ENCODE measurements at places on chromosomes 5 and 9.

DNA sequence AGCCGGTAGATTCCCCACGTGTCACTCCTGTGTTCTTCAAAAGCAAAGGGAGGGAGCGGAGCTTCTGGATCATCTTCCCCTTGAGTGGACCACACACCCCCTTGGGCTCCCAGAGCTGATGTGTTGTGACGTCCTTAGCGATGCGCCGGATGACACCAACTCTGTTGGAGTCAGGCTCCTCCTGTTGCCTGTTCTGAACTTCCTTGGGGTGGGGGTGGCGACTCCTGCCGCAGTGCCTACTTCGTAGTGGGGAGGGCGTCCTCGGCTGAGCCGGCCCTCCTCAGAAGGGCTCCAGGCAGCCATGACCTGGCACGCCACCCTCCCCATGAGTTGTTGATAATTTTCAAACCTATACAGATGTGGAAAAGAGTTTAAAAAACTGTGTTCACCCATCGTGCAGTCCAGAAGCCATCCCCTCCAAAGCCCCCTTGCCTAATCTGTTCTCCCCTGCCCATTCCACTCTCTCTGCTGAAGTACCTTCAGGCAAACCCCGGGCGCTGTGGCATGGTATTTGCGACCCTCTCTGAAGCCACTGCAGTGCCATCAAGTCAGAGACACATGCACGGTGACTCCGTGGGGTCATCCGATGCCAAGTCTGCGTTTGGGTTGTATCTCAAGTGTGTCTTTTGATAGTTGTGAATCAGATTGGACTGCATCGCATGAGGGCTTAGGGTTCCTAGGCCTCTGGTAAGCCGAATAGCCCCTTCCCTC is 16.7 kb downstream of the EXOC3 start:
- DNase-seq, result no peak

DNA sequence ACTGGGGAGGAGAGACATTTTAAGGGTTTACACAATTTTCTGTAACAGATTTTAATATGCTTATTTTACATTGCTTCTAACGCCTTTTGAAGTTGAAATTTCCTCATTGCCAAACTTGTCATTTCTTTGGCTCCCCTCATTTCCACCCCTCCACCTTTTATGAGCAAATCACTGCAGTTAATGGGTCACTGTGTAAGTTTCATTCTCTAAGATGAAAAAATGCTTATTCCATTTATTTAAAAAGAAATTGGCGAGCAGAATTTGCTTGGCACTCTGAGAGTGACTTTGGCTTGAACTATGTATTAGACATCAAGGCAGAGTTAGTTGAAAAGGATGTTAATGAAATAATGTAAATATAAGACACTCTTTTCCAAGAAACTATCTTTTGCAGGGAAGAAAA is 66.6 kb downstream of the ITGA1 start:
- DNase-seq, result no peak

GRCh38 chr9:130347931-130348330 is 82.4 kb downstream of the HMCN2 start:
- no peak for DNase-seq

DNA sequence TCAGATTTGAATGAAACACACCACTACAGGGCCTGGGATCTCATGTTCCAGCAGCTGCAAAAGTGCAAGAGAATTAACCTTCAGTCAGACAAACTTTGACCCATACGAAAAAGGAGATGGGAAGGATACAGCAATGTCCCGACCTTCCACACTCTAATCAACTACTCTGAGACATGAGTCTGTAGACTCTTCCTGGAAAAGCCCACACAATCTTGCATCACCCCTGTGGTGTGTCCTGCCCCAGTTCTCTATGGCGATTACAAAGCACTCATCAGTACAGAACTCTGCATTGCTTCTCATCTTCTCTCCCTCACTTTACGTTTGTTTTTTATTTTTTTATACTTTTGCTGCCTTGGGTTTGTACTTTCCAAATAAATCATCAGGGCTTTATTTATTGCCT is 241.0 kb upstream of the KIF2A start:
- DNase-seq, result peak; percentile 6

DNA sequence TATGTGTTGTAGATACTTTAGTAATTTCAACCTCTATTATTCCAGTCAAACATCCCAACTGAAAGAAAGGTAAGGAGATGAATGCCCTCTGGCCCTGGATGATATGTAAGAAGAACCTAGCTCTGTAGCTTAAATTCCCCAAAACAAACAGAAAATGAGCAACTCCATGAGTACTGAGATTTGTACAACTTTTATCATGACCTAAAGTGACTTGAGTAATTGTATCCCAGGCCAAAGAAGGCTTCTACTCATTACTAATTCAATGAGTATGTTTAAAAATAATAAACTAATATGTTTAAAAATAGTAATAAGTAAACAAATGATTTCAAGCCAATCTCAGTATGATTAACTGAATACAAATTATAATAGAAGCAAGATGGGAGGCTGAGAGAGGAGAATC is 414.0 kb upstream of the ACTBL2 start:
- no peak for DNase-seq

- DNase-seq, result no peak
Observed at GRCh38 chr5:35990520-35990919, 670 bp downstream of the UGT3A1 start.

- peak; percentile 9 for DNase-seq
Observed at GRCh38 chr5:35319333-35320002, 89.2 kb upstream of the PRLR start.

DNA sequence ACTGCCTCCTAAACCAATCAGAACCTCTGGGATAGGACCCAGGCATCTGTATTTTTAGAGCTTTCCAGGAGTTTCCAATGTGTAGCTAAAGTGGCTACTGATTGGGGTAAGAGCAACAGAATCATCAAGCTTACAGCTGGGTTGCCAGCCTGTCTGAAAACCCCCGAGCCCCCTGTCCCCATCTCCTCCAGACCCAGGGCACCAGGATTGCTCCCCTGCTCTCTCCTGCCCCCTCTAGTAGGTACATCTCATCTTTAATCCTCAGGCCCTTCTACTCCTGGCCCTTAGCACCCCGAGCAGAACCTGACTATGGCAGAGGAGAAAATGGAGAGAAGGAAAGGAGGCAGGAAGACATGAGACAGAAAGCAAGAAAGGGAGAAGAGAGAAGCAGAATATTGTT is 204.9 kb downstream of the GABBR2 start:
- no peak for DNase-seq

DNA sequence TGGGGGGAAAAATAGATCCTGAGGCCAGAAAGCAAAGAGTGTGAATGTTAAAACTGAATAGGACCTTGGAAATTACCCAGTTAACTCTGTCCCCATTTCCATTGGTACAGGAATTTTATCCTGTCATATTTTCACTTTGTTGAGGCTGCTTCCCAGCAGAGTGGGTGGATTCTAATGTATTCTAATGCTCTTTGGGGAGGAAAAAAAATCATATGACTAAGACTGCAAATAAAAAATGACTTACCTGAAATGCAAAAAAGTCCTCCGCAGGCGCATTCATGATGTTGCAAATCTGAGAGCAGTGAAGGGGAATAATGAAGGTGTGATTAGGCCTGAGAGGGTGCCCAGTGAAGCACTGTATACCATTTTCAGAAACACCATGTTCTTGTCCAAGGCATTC is 41.2 kb downstream of the PDE6A start:
- no peak for DNase-seq

DNA sequence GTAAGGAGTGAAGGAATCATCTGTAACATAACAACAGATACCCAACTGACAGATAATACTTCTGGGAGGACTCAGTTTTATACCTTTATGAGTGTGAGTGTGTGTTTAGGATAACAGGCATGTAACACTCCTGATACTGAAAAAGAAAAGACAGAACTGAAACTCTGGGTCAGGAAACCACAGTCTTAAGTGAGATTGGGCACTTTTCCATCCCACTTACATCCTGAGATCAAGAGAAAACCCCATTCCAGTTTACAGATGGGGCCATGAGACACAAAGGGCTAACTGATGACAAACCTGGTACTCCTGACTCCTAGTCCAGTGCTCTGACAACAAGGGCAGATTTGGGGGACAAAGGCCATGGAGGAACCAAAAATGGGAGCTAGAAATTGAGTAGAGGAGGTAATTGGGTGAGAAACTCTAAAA is 18.0 kb downstream of the IL5 start:
- no peak for DNase-seq

DNA sequence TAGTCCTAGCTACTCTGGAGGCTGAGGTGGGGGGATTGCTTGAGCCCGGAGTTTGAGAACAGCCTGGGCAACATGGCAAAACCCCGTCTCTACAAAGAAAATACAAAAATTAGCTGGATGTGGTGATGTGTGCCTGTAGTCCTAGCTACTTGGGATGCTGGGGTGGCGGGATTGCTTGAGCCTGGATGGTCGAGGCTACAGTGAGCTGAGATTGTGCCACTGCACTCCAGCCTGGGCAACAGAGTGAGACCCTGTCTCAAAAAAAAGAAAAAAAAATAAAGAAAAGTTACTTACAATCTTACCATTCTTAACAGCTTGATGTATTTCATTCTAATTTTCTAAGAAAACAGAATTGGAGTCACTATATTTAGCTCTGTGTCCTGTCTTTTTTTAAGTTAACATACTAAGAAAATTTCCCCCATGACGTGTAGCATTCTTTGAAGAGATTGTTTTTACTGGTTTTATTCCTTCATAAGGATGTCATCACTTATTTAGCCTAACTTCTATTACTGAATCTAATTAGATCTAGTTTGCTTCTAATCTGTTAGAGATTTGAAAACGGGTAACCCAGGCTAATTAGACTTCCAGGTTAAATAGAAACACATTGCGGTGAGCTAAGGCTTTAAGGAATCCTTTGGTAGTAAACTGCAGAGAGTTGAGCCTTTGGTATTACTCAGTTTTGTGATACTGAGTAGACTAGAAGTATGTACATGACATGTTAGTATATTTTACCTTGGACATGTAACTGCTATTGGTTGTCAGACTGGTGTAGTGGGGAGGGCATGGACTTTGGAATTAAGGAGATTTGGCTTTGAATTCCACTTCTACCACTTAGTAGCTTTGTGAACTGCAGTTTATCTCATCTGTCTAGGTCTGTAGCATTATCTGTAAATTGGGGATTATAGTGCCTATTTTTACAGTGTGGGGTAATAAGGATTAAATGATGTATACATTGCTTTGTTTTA is 24.0 kb downstream of the HSPA4 start:
- no peak for DNase-seq

- no peak for DNase-seq
Observed at GRCh38 chr5:44932922-44933585, 124.3 kb downstream of the MRPS30 start.

GRCh38 chr5:102625468-102625867 is 126.7 kb upstream of the SLCO6A1 start:
- no peak for DNase-seq

DNA sequence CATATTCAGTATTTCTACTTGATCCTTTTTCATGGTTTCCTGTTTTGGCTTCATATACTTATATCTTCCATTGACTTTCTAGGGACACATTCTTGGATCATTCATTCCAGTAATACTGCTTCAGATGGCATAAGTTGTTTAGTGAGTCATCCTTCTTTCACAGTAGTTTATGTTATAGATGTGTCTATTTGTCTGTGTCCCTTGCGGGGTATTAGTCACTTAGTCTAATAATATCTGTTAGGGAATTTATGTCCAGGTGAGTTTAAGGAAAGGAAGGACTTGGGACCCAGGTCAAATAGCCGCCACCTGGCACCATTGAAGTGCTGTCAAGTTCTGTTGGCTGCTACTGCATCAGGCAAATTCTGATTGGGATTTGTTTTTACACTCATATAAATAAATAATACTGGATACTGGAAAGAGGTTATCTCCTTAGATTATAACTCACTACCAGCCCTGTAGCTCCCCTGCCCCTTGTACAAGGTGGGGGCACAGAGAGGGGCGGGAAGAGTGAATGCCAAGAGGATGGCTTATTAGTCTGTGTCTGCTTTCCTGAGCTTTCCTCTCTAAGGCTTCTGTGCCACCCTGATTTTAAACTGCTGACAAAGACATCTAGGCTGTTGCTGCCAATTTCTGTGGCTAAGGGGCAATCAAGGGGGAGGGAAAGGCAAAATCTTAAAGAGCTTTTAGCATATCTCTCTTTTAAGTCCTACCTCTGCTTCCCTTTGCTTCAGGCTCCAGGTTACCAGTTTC is 64.9 kb downstream of the CDC42SE2 start:
- no peak for DNase-seq

DNA sequence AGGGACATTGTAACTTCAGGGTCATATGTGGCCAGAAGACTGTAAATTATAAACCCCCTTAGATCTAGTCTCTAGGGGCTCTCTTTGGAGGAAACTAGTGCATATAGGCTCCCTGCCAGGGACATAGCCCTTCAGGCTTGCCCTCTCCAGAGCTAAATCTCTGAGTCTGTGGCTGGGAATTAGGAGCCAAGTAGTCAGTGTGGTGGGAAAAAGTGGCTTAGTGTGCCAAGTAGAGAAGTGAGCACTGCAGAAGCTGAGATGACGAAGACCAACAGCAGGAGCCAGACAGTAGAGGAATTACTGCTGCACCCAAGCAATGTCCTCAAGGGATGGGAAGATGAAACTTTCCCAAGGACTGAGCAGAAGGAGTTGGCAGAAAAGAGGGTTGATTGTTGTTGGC is 71.2 kb downstream of the CWC27 start:
- DNase-seq, result peak; percentile 30

GRCh38 chr5:77776554-77777206 is 541 bp upstream of the TBCA start:
- DNase-seq, result no peak

GRCh38 chr9:116027951-116028350 is 125.6 kb upstream of the PAPPA start:
- peak; percentile 21 for DNase-seq

DNA sequence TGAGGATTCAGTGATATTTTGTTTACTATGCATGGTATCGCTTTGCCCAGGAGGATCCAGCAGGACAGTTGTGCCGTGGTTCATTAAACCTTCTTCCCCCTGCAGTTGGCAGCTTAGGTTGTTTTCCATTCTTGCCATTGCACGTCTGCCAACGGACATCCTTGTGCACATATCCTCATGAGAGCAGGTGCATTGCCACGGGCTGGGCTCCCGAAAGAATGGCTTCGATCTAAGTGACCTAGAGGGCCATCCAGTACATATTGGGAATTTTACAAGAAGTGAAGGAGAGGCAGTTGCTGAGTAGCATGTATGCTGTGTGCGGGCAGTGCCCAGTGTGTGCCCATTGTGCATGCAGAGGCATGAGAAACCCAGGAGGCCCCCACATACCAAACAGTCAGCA is 22.1 kb downstream of the HRH2 start:
- no peak for DNase-seq

DNA sequence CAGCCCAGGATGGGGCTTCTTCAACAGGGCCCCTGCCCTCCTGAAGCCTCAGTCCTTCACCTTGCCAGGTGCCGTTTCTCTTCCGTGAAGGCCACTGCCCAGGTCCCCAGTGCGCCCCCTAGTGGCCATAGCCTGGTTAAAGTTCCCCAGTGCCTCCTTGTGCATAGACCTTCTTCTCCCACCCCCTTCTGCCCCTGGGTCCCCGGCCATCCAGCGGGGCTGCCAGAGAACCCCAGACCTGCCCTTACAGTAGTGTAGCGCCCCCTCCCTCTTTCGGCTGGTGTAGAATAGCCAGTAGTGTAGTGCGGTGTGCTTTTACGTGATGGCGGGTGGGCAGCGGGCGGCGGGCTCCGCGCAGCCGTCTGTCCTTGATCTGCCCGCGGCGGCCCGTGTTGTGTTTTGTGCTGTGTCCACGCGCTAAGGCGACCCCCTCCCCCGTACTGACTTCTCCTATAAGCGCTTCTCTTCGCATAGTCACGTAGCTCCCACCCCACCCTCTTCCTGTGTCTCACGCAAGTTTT is 23.6 kb downstream of the PCDHGC5 start:
- DNase-seq, result peak; percentile 49

GRCh38 chr5:34686762-34687268 is 30.7 kb downstream of the RAI14 start:
- DNase-seq, result peak; percentile 90

GRCh38 chr9:14262827-14263226 is 51.1 kb downstream of the NFIB start:
- DNase-seq, result no peak

GRCh38 chr5:52468976-52469375 is 318.7 kb upstream of the ITGA1 start:
- no peak for DNase-seq

Measured in stromal cell of bone marrow (primary cell).